ENCODE measurements at places on chromosomes 7 and 10. TPM values are rescaled to one million over a fixed set of nuclear protein-coding genes. Genes with fewer than 3 reads are reported as not detected.
A peak's percentile ranks its signal among the peaks of the same experiment; 100 is the strongest.

The ERVW-1 gene
- not detected for total RNA-seq

The ATOH7 gene
- not detected for total RNA-seq

The SPDYE5 gene
- total RNA-seq: not detected

The CYP26C1 gene
- 0.39 TPM for total RNA-seq

The VPS50 gene
- 36.9 TPM for total RNA-seq

The ANAPC16 gene
- 118 TPM for total RNA-seq

The CASP7 gene
- total RNA-seq: 22.7 TPM

The CAV2 gene
- total RNA-seq: 76.4 TPM

The TCTN3 gene
- total RNA-seq: 23.5 TPM

The CLEC2L gene
- total RNA-seq: not detected

The SPDYE1 gene
- total RNA-seq: not detected

The EZH2 gene
- 46.5 TPM for total RNA-seq

The AHR gene
- total RNA-seq: 280 TPM

- H3K4me1 ChIP-seq: no peaks in the 10 kb centered on the region
- DNase-seq: no peak
- H3K4me3 ChIP-seq: no peak overlapping the region
- no peaks in the 10 kb centered on the region for H3K27me3 ChIP-seq
- peaks cover 31% of the 10 kb centered on the region for H3K36me3 ChIP-seq
- H3K27ac ChIP-seq: no peak overlapping the region
Measured at GRCh38 chr7:2198206-2198605, 34.5 kb downstream of the MAD1L1 start.

DNA sequence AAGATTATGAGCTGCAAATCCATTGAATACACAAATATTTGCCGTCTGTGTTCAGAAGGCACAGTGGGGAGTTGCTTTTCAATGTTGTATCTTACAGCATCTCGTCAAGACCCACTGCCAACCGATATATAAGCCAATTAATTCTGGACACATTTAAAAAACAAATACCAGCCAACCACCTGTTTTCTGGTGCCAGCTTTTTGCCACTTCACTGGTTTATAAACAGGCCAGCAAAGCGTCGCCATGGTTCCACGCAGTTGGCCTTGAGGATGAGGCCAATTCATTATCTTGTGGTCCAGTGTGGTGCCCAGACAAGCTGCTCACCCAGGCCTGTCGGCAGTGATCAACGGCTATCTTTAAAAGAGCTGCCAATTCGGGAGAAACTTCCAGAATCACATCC, 321.0 kb downstream of the TCERG1L start:
- DNase-seq: no peak
- H3K27me3 ChIP-seq: no peaks in the 10 kb centered on the region
- no peak overlapping the region for H3K4me3 ChIP-seq
- no peaks in the 10 kb centered on the region for H3K4me1 ChIP-seq
- no peaks in the 10 kb centered on the region for H3K36me3 ChIP-seq
- H3K27ac ChIP-seq: no peak overlapping the region

DNA sequence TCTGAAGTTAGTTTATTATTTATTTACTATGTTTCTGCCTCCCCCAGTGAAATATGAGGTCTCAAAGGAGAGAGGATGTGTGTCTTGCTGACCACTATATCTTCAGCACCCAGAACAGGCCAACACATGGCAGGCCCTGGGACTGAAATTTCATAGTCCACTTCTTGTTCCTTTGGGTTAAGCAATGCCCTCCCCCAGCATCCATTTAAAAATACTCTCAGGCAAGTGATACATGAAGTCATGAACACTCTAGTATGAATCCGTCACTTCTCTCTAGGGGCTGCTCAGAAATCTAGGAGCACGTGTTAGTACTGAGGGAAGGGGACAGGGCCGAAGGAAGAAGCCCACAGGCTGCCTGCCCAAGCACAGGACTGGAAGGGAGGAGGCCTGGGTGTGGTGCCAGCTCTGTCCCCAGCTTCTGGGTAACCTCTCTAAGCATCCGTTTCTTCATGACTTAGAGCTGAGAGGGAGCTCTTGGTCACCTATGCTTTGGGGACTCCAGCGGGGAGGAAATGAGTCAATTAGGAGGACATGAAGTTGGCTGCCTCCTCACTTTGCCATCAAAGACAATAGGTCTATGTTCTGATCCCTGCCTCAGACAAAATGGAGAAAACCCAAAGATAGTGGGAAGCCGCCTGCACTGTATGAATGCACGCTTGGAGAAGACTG, 119.2 kb downstream of the KCNMA1 start:
- peaks cover 58% of the 10 kb centered on the region for H3K27me3 ChIP-seq
- peaks cover 4% of the 10 kb centered on the region for H3K36me3 ChIP-seq
- peaks cover 24% of the 10 kb centered on the region for H3K4me1 ChIP-seq
- no peak overlapping the region for H3K27ac ChIP-seq
- no peak overlapping the region for H3K4me3 ChIP-seq
- no peak for DNase-seq

- peaks cover 73% of the 10 kb centered on the region for H3K27me3 ChIP-seq
- no peak overlapping the region for H3K4me3 ChIP-seq
- no peaks in the 10 kb centered on the region for H3K36me3 ChIP-seq
- no peak for DNase-seq
Measured at GRCh38 chr7:44104860-44105771, 971 bp downstream of the AEBP1 start.

DNA sequence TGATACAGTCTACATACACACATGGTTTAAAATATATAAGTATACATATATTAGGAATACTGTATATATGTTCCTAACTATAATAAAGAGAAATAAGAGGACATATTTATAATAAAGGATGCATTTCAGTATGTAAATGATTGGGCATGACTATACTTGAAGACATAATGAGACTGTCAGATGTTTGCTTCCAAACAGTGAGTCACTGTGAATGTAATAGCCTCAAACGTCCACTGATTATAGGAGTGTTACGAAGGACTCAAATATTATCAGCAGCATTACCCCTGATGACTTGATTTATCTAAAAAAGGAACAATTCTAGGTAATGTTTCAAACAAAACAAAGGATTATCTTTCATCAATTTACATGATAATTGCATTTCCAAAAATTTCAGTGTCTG, 39.9 kb upstream of the NRBF2 start:
- no peaks in the 10 kb centered on the region for H3K27me3 ChIP-seq
- DNase-seq: no peak
- no peak overlapping the region for H3K27ac ChIP-seq
- peaks cover 11% of the 10 kb centered on the region for H3K4me1 ChIP-seq
- no peak overlapping the region for H3K4me3 ChIP-seq
- no peaks in the 10 kb centered on the region for H3K36me3 ChIP-seq

DNA sequence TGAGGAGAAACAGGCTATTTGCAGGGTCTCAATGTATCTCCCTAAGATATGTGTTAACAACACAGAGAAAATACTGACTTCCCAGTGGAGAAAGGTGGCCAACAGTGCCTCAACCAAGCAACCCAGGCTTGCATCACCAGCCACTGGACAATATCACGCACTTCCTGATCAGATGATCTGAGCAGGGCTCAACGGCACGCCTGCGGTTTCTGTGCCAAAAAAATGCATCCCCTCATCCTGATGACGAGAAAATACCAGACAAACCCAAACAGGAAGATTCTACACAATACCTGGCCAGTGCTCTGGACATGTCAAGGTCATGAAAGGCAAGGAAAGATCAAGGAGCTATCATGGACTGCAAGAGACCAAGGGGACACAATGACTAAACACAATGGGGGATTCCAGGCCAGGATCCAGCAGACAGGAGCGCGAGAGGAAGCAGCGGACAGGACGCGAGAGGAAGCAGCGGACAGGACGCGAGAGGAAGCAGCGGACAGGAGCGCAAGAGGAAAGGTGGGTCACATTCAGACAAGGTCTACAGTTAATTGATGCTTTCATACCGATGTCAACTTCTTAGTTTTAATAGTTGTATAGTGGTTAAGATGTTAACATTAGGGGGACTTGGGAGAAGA, 51.1 kb downstream of the GNA12 start:
- no peak overlapping the region for H3K4me3 ChIP-seq
- no peak overlapping the region for H3K27ac ChIP-seq
- H3K27me3 ChIP-seq: no peaks in the 10 kb centered on the region

DNA sequence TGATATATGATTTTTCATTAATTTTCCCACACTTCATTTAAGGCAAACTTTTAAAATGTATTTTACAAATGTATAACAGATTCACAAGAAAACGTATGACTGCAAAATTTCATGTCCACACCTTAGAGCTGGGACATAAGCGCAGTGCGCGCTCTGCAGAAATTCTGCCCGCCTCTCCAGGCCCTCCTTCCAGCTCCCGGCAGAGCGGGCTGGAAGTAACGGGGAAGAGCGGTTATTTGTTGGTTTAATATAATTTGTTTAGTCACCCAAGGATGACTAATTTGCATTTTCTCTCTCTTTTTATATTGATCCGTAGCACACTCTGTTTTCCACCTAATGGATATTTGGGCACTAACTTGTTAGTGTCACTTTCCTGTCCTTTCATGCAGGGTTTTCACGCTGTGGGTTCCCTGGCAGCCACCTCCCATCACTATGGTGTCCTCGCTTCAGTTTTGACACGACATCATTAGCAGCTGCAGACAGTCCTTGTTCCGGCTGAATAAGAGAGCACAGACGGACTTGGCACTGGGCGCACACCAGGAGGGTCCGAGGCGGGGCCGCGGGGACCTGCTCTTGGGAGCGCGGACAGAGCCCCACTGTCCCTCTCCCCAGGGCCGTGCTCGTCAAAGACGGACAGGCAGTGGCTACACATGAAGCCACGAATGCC, 129.2 kb upstream of the SEC61G start:
- no peaks in the 10 kb centered on the region for H3K27me3 ChIP-seq
- peak; percentile 21 for DNase-seq
- no peaks in the 10 kb centered on the region for H3K36me3 ChIP-seq

GRCh38 chr7:73851410-73852338, 9.3 kb upstream of the TMEM270 start:
- no peaks in the 10 kb centered on the region for H3K27me3 ChIP-seq
- H3K27ac ChIP-seq: peak overlapping the region; percentile 95
- peaks cover 12% of the 10 kb centered on the region for H3K36me3 ChIP-seq
- no peak overlapping the region for H3K4me3 ChIP-seq
- H3K4me1 ChIP-seq: peaks cover 30% of the 10 kb centered on the region

- DNase-seq: no peak
- H3K27ac ChIP-seq: no peak overlapping the region
- H3K36me3 ChIP-seq: peaks cover 40% of the 10 kb centered on the region
- no peak overlapping the region for H3K4me3 ChIP-seq
Measured at GRCh38 chr10:3154666-3155065, 17.9 kb downstream of the PITRM1 start.

DNA sequence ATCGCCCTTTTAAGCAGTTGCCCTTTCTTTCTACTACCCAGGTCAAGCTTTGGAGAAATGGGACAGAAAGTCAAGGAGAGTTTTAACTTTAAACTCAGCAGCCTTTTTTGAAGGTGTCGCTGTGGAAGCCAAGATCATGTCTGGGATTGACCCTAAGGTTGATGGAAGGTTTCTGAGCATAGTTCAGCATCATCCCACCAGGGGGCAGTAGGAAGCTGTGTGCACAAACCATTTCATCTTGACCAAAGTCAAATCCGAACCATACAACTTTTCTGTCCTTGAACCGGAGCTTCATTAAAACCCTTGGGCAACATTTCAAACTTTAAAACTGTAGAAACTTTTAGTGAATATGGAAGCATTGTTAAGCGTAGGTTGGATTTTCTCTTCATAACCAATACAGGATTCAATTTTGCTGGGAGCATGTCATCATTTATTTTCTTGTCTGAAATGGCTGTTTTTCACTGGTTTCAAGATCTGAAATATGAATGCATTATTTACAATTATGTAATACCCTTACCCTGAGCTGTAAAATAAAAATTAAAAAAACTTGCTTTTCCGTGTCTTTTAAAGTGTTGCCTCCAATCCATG, 214.4 kb upstream of the KIAA1217 start:
- DNase-seq: peak; percentile 76
- H3K36me3 ChIP-seq: no peaks in the 10 kb centered on the region
- H3K4me3 ChIP-seq: no peak overlapping the region
- no peaks in the 10 kb centered on the region for H3K4me1 ChIP-seq

DNA sequence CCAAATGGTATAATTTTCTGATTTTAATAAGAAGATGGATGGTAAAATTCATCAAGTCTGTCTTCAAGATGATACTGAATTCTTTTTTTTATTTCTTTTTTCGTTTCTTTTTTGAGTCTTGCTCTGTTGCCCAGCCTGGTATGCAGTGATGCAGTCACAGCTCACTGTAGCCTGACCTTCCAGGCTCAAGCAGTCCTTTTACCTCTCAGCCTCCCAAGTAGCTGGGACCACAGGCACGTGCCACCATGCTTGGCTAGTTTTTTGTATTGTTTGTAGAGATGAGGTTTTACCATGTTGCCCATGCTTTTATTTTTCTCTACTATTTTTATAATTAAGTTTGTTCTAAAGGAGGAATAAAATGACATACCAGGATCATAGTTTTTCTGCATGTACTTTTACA, 52.1 kb upstream of the HELLS start:
- no peak for DNase-seq
- H3K36me3 ChIP-seq: no peaks in the 10 kb centered on the region
- H3K27me3 ChIP-seq: no peaks in the 10 kb centered on the region
- H3K4me1 ChIP-seq: no peaks in the 10 kb centered on the region
- no peak overlapping the region for H3K4me3 ChIP-seq
- H3K27ac ChIP-seq: no peak overlapping the region

DNA sequence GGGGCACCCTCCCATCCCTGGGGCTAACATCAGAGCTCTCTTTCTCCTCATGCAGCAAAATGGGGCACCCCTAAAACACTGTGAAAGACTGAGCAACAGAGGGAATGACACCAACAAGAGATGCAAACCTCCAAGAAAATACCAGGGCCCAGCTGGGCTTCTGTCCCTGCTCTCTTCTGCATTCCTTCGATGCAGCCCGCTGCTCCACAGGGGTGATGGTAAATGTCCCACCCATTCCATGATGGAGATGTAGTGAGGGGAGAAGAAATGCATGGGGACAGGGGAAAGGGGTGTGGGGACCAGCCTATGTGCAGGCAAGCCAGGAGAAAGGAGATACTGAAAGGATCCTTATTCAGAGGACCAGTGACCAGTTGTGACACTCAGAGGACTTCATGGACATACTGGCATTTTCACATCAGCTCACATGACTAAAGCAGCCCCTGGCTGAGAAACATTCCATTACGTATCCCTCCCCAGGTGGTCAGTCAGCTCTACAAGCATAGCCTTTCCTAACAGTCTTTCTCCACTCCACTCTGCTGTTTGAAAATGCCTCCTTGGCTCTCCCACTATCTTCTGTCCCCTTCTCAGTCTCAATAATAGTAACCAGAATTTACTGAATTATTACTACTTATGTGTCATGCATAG, 13.3 kb downstream of the SORBS1 start:
- peaks cover 4% of the 10 kb centered on the region for H3K36me3 ChIP-seq
- no peak overlapping the region for H3K27ac ChIP-seq
- peaks cover 7% of the 10 kb centered on the region for H3K4me1 ChIP-seq
- no peak for DNase-seq
- H3K27me3 ChIP-seq: no peaks in the 10 kb centered on the region

- no peak for DNase-seq
- H3K4me1 ChIP-seq: no peaks in the 10 kb centered on the region
- no peaks in the 10 kb centered on the region for H3K36me3 ChIP-seq
- H3K4me3 ChIP-seq: no peak overlapping the region
- peaks cover 70% of the 10 kb centered on the region for H3K27me3 ChIP-seq
Measured at GRCh38 chr7:45151967-45152366, 5.6 kb upstream of the RAMP3 start.

- H3K27ac ChIP-seq: no peak overlapping the region
- no peak for DNase-seq
- no peaks in the 10 kb centered on the region for H3K27me3 ChIP-seq
- peaks cover 44% of the 10 kb centered on the region for H3K36me3 ChIP-seq
- H3K4me1 ChIP-seq: peaks cover 23% of the 10 kb centered on the region
Measured at GRCh38 chr10:3066317-3067117, 831 bp upstream of the PFKP start.
